ENCODE measurements at places on chromosomes 6 and 20. TPM values are rescaled to one million over a fixed set of nuclear protein-coding genes. Genes with fewer than 3 reads are reported as not detected.

Gene SLC17A2
- polyA plus RNA-seq, result not detected

Gene TRAPPC3L
- not detected for polyA plus RNA-seq

- H3K27ac ChIP-seq, result no peak overlapping the region
- no peaks in the 10 kb centered on the region for H3K4me1 ChIP-seq
- H3K27me3 ChIP-seq, result no peaks in the 10 kb centered on the region
- no peak overlapping the region for H3K4me3 ChIP-seq
- DNase-seq, result no peak
Measured at GRCh38 chr6:1940381-1940780, 305.0 kb downstream of the GMDS start.

DNA sequence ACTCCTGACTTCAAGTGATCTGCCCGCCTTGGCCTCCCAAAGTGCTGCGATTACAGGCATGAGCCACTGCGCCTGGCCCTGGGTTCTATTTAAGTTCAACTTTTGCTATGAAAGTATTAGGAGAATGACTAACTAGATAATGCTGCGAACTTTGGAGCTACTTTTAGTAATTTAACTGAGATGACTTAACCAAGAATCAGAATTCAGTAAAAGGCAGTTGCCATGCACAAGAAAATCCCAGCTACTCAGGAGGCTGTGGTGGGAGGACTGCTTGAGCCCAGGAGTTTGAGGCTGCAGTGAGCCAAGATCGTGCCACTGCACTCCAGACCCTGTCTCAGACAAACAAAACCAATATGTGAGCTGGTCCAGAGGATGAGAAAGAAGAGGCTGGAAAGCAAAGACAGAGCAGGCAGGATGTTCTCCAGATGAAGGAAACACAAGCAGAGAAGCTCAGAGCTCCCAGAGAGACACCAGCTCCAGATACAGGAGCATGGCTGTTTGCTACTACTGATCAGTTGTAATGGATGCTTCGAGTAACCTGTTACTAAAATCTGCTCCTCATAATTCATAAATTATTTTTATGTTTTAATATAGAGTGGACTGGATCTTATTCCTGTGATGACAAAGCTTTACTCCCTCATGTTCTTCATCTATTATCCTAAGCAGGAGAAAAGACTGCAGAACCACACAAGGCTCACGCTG lies 23.9 kb downstream of the ZNF217 start:
- DNase-seq, result no peak
- H3K27me3 ChIP-seq, result no peaks in the 10 kb centered on the region
- H3K4me1 ChIP-seq, result peaks cover 26% of the 10 kb centered on the region
- H3K4me3 ChIP-seq, result no peak overlapping the region
- H3K36me3 ChIP-seq, result peaks cover 37% of the 10 kb centered on the region

DNA sequence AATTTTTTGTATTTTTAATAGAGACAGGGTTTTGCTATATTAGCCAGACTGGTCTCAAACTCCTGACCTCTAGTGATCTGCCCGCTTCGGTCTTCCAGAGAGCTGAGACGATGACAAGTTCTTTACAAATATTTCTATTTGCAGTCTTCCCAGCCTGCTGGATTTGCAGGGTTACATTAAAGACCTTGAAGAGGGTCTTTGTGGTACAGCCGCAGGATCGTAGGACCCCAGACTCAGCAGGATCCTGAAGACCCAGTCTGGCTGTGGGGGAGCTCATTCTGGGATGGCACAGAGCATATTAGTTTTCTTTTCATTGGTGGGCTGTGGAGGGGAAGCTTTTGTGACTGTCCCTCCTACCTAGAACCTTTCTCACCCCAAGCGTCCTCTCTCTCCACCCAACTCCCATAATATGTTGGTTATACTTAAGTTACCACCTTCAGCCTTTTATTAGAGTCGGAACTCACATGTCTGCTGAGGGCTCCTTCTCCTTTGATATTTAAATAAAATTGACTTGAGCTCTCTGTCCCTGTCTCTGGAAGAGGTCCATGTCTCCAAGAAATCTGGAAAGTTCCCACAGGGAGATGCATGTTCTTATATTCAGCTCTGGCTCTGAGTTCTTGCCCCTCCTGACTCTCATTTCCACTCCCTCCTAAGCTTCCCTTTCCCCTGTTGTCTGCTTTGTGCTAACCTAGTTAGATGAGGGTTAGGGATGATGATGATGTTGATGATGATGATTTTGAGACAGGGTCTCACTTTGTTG lies 72.0 kb downstream of the TIAM2 start:
- no peak overlapping the region for H3K4me3 ChIP-seq
- no peak overlapping the region for H3K27ac ChIP-seq
- no peaks in the 10 kb centered on the region for H3K36me3 ChIP-seq
- DNase-seq, result no peak
- no peaks in the 10 kb centered on the region for H3K27me3 ChIP-seq

GRCh38 chr6:6631534-6632276 lies 43.2 kb downstream of the LY86 start:
- no peak overlapping the region for H3K27ac ChIP-seq
- DNase-seq, result no peak
- no peaks in the 10 kb centered on the region for H3K36me3 ChIP-seq
- H3K4me1 ChIP-seq, result peaks cover 10% of the 10 kb centered on the region
- H3K4me3 ChIP-seq, result no peak overlapping the region

DNA sequence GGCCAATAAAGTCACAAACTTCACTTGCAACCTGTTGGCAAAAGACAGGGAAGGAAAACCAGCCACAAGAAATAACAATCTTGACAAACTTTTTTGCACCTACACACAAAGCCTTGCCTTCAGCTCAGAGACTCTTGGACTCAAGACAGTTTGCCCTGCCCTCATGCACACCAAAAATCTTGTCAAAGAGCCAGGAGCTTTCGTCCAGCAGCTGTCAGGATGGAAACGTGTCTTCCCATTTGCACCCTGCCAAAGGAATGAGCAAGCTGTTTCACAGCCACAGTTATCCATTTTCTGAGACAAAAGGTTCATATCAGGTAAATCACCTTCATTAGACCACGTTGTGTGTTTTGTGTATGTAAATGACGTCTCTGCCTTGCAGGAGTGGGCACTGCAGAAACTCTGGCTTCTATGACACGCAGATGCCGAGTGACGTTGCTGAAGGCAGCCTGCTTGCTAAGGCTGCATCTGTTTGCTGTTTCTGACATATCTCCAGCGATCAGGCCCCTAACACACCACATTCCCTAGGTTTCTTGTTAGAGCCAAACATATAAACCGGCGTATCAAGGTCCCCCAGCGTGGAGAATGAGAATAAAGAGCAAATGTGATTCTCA lies 193.4 kb downstream of the SYNDIG1 start:
- H3K4me1 ChIP-seq, result no peaks in the 10 kb centered on the region
- H3K27me3 ChIP-seq, result no peaks in the 10 kb centered on the region
- no peak overlapping the region for H3K27ac ChIP-seq
- no peak overlapping the region for H3K4me3 ChIP-seq

- DNase-seq, result no peak
- H3K27ac ChIP-seq, result no peak overlapping the region
Measured at GRCh38 chr20:25444556-25444955, 37.1 kb downstream of the GINS1 start.

DNA sequence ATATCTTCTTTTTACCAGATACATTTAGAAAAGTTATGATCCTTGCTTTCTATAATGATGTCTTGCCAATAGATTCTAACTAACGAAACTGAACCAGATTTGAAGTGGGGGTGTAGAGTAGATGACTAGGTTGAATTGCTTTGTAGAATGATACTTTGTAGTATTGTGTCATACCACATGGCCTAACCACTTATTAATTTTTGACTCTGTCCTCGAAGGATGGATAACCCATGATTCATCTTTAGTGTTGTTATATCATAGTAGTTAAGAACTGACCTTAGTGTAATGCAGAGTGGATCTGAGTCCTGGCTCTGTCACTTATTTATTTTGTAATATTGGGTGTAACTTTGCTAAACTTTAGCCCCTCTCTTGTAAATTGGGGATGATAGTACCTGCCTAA lies 4.5 kb downstream of the PHF3 start:
- H3K4me3 ChIP-seq, result no peak overlapping the region
- peaks cover 52% of the 10 kb centered on the region for H3K4me1 ChIP-seq
- no peaks in the 10 kb centered on the region for H3K27me3 ChIP-seq
- no peaks in the 10 kb centered on the region for H3K36me3 ChIP-seq
- H3K27ac ChIP-seq, result no peak overlapping the region

- DNase-seq, result no peak
- H3K27ac ChIP-seq, result no peak overlapping the region
- H3K4me1 ChIP-seq, result peaks cover 40% of the 10 kb centered on the region
- no peaks in the 10 kb centered on the region for H3K27me3 ChIP-seq
Measured at GRCh38 chr6:15426395-15426794, 180.5 kb downstream of the JARID2 start.

- DNase-seq, result no peak
- H3K36me3 ChIP-seq, result no peaks in the 10 kb centered on the region
- H3K4me1 ChIP-seq, result no peaks in the 10 kb centered on the region
- H3K27ac ChIP-seq, result no peak overlapping the region
- H3K27me3 ChIP-seq, result no peaks in the 10 kb centered on the region
- H3K4me3 ChIP-seq, result no peak overlapping the region
Measured at GRCh38 chr6:170174771-170175643, 115.9 kb downstream of the DLL1 start.

GRCh38 chr20:49292010-49292409 lies 14.2 kb upstream of the ZNFX1 start:
- H3K4me3 ChIP-seq, result no peak overlapping the region
- H3K27ac ChIP-seq, result no peak overlapping the region
- peaks cover 31% of the 10 kb centered on the region for H3K36me3 ChIP-seq

All from CD8-positive, alpha-beta memory T cell (primary cell).